ENCODE measurements at places on chromosomes 7 and 10.

DNA sequence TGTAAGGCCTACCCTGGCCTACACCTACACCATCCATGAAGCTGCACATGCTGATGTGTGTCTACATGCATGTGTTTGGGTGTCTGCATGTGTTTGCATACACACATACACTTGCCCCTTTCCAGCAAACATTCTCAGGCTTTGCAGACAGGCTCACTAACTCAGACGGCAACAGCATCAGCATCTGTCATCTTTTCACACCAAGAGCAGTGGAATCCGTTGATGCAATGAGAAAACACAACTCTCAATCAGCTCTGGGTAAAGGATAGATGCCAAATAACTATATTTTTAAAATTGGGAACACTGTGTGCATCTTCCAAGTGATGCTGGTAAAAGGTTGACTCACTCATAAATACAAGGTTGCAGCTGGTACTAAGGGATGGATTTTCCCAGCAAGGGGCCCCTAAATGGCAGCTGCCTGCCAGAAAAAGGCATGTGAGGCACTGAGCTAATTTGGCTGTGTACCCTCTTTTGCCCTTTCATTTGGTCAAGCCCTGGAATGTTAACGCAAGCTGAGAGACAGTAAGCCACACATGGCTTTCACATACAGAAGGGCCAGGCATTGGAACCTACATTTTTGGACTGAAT, 296.3 kb upstream of the NPSR1 start:
- no peak for DNase-seq

- DNase-seq = no peak
These were observed 55.8 kb downstream of the NEURL1 start for GRCh38 chr10:103549349-103549685.

- DNase-seq = peak; percentile 9
These were observed 2.5 kb downstream of the PARP12 start for GRCh38 chr7:140060243-140060630.

- DNase-seq = no peak
These were observed 11.5 kb upstream of the SGMS1 start for GRCh38 chr10:50635286-50635685.

GRCh38 chr10:77501152-77501845, 136.3 kb downstream of the KCNMA1 start:
- peak; percentile 81 for DNase-seq

GRCh38 chr7:71326595-71326994, 194.7 kb downstream of the GALNT17 start:
- DNase-seq = no peak

- no peak for DNase-seq
These were observed 111.0 kb upstream of the KMT2E start for GRCh38 chr7:104903044-104903443.

- no peak for DNase-seq
These were observed 1.1 kb upstream of the PTPN12 start for GRCh38 chr7:77536017-77536412.
